Thyroid gland (tissue), 4 donors: ENCODE measurements at places on chromosomes 16 and 17.

- H3K27me3 ChIP-seq = no peaks in the 10 kb centered on the region
- H3K27ac ChIP-seq = no peak overlapping the region
- no peaks in the 10 kb centered on the region for H3K4me1 ChIP-seq
- DNase-seq = no peak
Measured at GRCh38 chr16:23570992-23571632, 13.6 kb downstream of the UBFD1 start.

- peaks cover 14% of the 10 kb centered on the region for H3K4me1 ChIP-seq
- no peak for DNase-seq
- no peaks in the 10 kb centered on the region for H3K27me3 ChIP-seq
- no peak overlapping the region for H3K27ac ChIP-seq
- no peaks in the 10 kb centered on the region for H3K36me3 ChIP-seq
- no peak overlapping the region for H3K4me3 ChIP-seq
Measured at GRCh38 chr16:5032748-5033167, 977 bp downstream of the NAGPA start.

- DNase-seq = no peak
- no peak overlapping the region for H3K4me3 ChIP-seq
- H3K27ac ChIP-seq = no peak overlapping the region
- H3K36me3 ChIP-seq = no peaks in the 10 kb centered on the region
Measured at GRCh38 chr16:75377729-75378386, 55.4 kb downstream of the CFDP1 start.

GRCh38 chr17:57578608-57579225, 166.4 kb downstream of the CCDC182 start:
- no peak for DNase-seq
- peaks cover 7% of the 10 kb centered on the region for H3K4me1 ChIP-seq
- no peaks in the 10 kb centered on the region for H3K27me3 ChIP-seq

DNA sequence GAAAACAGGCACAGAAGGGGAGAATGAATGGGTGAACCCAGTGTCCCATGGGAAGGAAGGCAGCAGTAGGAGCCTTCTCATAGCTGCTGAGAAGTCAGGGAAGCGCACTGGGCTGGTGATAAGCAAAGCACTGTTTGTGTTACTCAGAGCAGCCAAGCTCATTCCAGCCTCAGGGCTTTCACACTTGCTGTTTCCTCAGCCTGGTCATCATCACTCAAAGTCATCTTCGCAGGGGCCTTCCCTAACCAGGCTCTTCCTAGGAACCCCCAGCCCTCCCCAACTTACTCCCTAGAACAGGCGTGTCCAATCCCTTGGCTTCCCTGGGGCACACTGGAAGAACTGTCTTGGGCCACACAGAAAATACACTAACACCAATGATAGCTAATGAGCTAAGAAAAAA, 32.1 kb upstream of the LONP2 start:
- H3K36me3 ChIP-seq = no peaks in the 10 kb centered on the region
- H3K27ac ChIP-seq = no peak overlapping the region
- no peak overlapping the region for H3K4me3 ChIP-seq
- no peak for DNase-seq

GRCh38 chr16:29011112-29011511, 26.3 kb downstream of the LAT start:
- no peak overlapping the region for H3K27ac ChIP-seq
- H3K36me3 ChIP-seq = no peaks in the 10 kb centered on the region
- H3K4me1 ChIP-seq = no peaks in the 10 kb centered on the region
- H3K4me3 ChIP-seq = no peak overlapping the region

DNA sequence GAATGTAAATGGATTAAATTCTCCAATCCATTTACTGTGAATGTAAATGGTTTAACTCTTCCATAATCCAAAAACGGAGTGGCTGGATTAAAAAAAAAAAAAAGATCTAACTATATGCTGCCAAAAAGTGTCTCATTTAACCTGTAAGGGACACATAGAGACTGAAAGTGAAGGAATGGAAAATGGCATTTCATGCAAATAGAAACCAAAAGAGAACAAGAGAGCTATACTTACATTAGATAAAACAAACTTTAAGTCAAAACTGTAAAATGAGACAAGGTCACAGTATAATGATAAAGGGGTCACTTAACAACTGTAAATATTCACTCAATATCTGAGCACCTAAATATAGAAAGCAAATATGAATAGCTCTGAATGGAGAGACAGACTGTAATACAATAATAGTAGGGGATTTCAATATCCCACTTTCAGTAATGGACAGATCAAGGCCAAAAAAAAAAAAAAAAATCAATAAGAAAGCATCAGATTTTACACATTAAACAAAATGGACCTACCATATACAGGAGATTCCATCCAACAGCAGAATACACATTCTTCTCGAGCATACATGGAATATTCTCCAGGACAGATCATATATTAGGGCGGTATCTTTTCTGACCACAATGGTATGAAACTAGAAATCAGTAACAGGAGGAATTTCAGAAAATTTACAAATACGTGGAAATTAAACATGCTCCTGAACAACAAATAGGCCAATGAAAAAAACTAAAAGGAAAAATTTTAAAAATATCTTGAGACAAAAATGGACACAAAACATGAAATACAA, 36.4 kb downstream of the CDR2 start:
- H3K36me3 ChIP-seq = peaks cover 13% of the 10 kb centered on the region
- H3K4me1 ChIP-seq = no peaks in the 10 kb centered on the region
- no peak for DNase-seq
- H3K27me3 ChIP-seq = no peaks in the 10 kb centered on the region
- H3K4me3 ChIP-seq = no peak overlapping the region
- H3K27ac ChIP-seq = no peak overlapping the region

- no peak for DNase-seq
- H3K4me1 ChIP-seq = no peaks in the 10 kb centered on the region
- H3K27me3 ChIP-seq = no peaks in the 10 kb centered on the region
- H3K4me3 ChIP-seq = no peak overlapping the region
- H3K36me3 ChIP-seq = no peaks in the 10 kb centered on the region
- no peak overlapping the region for H3K27ac ChIP-seq
Measured at GRCh38 chr17:19022747-19023146, 18.2 kb upstream of the FAM83G start.

DNA sequence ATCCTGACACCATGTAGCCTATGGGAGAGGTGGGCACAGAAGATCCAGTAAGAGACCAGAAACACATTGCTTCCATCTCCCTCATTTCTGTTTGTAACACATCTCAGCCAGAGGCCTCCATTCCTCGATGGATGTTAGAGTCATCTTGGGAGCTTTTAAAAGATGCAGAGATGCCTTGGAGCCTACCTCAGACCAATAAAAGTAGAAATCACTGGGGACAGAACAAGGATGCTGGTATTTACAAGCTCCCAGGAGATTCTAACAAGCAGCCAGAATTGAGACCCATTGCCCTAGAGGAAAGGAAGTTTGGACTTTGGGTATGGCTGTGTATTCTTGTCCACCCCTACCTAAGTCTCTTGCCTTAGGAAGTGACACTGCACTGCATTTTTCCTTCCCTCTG, 40.8 kb downstream of the HS3ST3A1 start:
- H3K4me3 ChIP-seq = no peak overlapping the region
- no peak for DNase-seq
- H3K4me1 ChIP-seq = no peaks in the 10 kb centered on the region
- no peak overlapping the region for H3K27ac ChIP-seq
- H3K36me3 ChIP-seq = no peaks in the 10 kb centered on the region

- H3K36me3 ChIP-seq = no peaks in the 10 kb centered on the region
- H3K27me3 ChIP-seq = no peaks in the 10 kb centered on the region
- H3K27ac ChIP-seq = peak overlapping the region; percentile 61
- H3K4me1 ChIP-seq = peaks cover 17% of the 10 kb centered on the region
- peak; percentile 34 for DNase-seq
Measured at GRCh38 chr17:69729944-69730343, 315.4 kb downstream of the MAP2K6 start.

DNA sequence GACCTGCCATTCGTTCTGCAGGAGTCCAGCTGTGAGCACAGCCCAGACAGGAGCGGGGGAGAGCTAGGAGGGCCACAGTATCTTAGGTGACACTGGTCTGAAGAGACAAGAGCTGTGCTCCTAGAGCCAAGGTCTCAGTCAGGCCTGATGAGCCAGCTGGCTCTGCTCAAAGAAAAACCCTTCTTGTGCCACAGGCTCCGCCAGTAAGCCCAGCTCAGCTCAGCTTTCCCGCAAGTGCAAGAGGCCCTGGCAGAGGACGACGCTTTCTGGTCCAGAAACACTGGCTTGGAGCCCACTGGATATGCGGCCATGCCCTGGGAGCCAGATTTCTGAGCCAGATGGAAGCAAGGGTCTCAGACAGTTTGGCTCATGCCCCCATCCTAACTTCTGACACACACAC, 23.9 kb downstream of the PEMT start:
- peaks cover 29% of the 10 kb centered on the region for H3K4me1 ChIP-seq
- H3K4me3 ChIP-seq = no peak overlapping the region
- no peaks in the 10 kb centered on the region for H3K36me3 ChIP-seq
- H3K27me3 ChIP-seq = no peaks in the 10 kb centered on the region
- peak overlapping the region; percentile 79 for H3K27ac ChIP-seq

DNA sequence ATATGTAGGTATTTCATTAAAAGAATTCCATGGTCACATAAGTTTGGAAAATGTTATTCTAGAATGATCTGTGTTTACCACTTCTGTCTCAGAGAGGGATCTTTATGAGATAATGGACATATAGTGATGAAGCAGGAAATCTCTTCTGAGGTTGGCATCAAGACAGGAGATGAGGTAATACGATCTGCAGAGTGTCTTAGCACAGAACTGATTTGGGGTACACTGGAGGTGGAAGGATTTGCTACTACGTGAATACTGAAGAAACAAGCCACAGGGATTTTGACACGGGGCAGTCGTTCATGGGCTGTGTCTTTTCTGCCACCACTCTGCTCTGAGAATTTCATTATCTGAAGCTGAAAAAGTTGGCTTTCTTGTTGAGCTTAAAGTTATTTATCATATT, 5.5 kb downstream of the CBFB start:
- no peak for DNase-seq
- H3K36me3 ChIP-seq = no peaks in the 10 kb centered on the region
- H3K27ac ChIP-seq = no peak overlapping the region
- H3K4me3 ChIP-seq = no peak overlapping the region

GRCh38 chr16:84790301-84790700, 29.5 kb upstream of the CRISPLD2 start:
- no peak overlapping the region for H3K27ac ChIP-seq
- H3K4me1 ChIP-seq = peaks cover 15% of the 10 kb centered on the region
- no peaks in the 10 kb centered on the region for H3K36me3 ChIP-seq
- no peak for DNase-seq
- no peaks in the 10 kb centered on the region for H3K27me3 ChIP-seq
- no peak overlapping the region for H3K4me3 ChIP-seq

- no peaks in the 10 kb centered on the region for H3K27me3 ChIP-seq
- no peak for DNase-seq
- no peak overlapping the region for H3K27ac ChIP-seq
- H3K36me3 ChIP-seq = no peaks in the 10 kb centered on the region
- H3K4me3 ChIP-seq = no peak overlapping the region
Measured at GRCh38 chr16:54409982-54410381, 123.4 kb upstream of the IRX3 start.

GRCh38 chr17:28124962-28125361, 82.5 kb downstream of the NLK start:
- no peak overlapping the region for H3K27ac ChIP-seq
- peaks cover 3% of the 10 kb centered on the region for H3K36me3 ChIP-seq
- no peaks in the 10 kb centered on the region for H3K4me1 ChIP-seq
- H3K27me3 ChIP-seq = no peaks in the 10 kb centered on the region
- H3K4me3 ChIP-seq = no peak overlapping the region

GRCh38 chr16:86108062-86108461, 209.1 kb downstream of the IRF8 start:
- DNase-seq = no peak
- no peak overlapping the region for H3K4me3 ChIP-seq
- no peaks in the 10 kb centered on the region for H3K4me1 ChIP-seq
- H3K36me3 ChIP-seq = no peaks in the 10 kb centered on the region

DNA sequence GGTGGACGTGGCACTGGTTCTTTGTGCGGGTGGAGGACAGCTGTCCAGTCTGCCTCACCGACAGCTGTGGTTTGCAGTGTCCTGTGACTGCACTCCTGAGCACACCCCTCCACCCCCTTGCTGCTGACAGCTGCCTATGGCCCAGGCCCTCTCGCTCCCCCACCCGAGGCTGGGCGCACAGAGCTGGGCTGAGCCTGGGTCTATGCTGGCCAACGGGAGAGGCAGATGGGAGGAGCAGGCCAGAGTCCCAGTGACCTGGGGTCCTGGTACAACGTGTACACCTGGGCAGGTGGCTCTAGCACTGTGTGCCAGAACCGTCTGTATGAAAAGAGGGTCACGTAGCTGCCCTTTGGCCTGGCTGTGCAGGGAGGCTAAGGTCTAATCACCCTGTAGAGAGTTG, 30.5 kb downstream of the BAIAP2 start:
- H3K4me1 ChIP-seq = peaks cover 33% of the 10 kb centered on the region
- H3K4me3 ChIP-seq = no peak overlapping the region
- peak overlapping the region; percentile 79 for H3K27ac ChIP-seq

DNA sequence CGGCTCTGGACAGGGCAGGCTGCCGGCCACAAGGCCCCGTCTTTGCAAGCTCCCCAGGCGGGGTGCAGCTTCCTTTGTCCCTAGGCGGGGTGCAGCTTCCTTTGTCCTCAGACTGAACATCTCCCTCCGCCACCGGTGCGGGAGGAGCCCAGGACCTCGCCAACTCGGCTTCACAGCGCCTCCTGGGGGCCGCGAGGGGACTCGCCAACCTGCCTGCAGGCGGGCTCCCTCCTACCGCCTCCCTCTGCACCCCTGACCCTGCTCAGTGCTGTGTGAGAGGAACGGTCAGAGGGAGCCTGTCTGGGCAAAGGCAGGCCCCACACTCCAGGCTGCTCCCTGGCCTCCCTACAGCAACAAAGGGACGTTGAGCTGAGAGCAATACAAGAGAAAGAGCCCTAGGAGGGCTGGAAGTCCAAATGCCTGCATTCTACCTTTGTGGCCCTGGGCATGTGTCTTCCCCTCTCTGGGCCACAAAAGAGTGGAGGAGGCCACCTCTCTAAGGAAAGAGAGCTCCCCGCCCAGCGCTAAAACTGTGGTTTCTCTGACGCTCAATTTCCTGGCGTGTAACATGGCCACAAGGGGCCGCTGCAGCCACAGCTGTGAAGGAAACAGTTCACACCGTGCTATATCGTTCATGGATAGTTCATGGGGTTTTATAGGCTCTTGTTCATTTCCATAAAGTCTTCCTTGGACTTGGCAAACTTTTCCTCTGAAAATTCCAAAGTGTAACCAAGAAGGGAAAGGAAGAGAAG, 20.9 kb upstream of the KRT19 start:
- DNase-seq = peak; percentile 81
- no peaks in the 10 kb centered on the region for H3K27me3 ChIP-seq
- H3K36me3 ChIP-seq = no peaks in the 10 kb centered on the region
- peaks cover 7% of the 10 kb centered on the region for H3K4me1 ChIP-seq
- H3K4me3 ChIP-seq = no peak overlapping the region
- peak overlapping the region; percentile 25 for H3K27ac ChIP-seq

DNA sequence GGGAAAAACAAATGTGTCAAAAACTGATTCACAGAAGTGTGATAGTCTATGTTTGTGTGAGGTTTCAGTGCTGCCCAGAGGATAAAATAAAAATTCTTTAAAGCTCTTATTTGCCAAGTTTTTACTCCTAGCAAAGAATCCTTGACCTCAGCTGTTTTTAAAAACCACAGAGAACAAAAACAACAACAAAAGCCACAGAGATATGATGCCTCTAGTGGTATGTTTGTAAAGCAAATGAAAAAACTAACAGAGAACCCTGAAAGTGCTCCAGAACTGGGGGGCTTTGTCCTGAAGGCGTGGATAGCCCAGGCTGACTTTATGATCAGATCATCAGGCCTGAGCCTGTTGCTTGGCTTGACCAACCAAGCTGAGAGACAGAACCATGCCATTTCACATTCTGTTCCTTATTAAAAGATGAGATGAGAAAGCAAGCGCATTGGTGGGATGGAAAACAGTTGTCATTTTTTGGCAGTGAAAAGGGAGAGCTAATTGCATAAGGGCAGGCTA, 411.0 kb downstream of the CPPED1 start:
- peak; percentile 14 for DNase-seq
- H3K4me1 ChIP-seq = peaks cover 15% of the 10 kb centered on the region
- no peak overlapping the region for H3K4me3 ChIP-seq
- no peaks in the 10 kb centered on the region for H3K27me3 ChIP-seq
- no peaks in the 10 kb centered on the region for H3K36me3 ChIP-seq
- peak overlapping the region; percentile 8 for H3K27ac ChIP-seq
